ENCODE measurements at places on chromosomes 13 and 19.

DNA sequence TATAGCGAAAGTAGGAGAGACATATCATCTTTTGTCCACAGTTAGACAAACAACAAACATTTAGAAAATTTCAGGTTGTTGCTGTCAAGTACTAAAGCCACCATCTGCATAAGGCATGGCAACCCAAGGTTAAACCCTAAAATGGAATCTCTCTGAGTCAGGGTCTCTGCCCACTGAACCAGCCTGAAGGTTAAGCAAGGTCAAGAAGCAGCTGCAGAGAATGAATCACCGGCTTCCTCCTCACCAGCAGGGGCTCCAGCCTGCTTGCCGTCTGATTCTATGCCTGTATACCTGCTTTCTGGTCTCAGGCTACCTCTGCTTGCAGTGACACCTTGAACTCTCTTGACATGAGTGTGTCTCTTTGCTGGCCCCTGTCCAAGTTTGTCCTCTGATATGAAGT lies 726.2 kb upstream of the SGCG start:
- no peak for DNase-seq

GRCh38 chr19:40612831-40613689 lies 11.9 kb downstream of the LTBP4 start:
- DNase-seq: no peak

GRCh38 chr13:111623208-111623607 lies 302.8 kb downstream of the TEX29 start:
- no peak for DNase-seq

GRCh38 chr19:46141421-46141820 lies 6.6 kb upstream of the IGFL2 start:
- no peak for DNase-seq

DNA sequence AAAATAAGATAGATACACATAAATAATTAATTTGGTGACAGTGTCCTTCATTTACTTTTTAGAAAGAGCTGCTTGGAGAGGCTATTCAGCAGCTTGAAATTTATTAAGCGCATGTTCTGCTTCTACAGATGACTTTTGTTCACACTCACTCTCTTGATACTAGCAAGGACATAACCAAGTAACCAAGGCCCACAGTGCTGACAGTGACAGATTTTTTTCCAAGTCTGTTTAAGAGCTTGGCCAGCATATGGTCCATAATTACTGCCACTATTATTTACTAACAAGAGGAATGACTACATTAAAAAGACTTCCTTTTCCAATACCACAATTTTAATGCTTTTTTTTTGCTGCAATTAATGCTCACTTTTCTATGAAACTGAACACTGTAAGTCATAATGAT lies 673.7 kb upstream of the MIR17HG start:
- DNase-seq: no peak

- no peak for DNase-seq
Observed at GRCh38 chr13:105972306-105972721, 563.1 kb downstream of the EFNB2 start.

DNA sequence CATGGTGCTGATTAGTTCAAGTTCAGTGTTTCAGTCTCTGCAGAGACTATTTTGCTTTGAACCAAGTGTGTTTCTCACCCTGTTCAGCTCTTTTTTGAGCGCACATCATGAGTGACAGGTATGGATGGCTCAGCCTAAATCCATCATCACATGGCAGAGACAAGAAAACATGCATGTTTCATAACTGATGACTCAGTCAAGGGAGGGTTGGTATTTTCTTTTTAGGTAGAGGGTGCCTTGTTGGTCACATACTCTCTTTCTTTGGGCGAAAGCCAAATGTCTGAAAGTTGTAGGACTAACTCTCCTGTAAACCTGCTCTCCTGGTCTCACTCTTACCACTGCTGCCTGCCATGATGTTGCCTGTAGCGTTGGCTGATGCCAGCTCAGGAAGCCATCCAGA lies 48.1 kb upstream of the RAP2A start:
- no peak for DNase-seq

DNA sequence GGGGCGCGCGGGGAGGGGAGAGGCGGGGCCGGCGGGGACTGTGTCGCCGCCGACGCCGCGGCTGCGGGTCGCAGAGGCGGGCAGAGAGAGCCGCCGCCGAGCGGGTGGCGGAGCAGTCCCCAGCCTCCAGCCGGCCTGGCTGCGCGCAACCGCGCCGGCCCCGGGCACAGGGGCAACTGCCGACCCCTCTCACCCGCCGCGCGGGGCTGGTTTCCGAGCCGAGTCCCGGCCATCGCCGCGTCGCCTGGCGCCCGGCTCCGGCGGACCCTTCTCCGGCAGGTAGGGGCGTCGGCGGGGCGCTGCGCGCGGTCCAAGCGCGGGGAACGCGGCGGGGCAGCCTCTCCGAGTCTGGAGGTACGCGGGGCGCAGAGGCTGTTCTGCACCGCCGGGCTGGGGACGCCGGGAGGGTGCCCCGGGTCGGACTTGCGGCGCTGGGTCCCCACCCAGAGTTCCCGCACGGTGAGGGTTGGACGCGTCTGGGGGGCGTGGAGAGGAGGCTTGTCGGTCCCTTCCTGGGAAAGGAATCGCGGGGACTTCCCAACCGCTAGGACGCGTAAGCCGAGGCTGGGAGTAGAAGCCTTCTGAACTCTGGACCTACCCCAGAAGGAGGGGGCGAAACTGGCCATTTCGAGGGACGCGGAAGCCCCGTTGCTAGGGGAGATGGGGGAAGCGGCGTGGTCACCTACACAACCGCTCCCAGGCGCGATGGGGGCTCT lies 133.6 kb upstream of the MYO16 start:
- no peak for DNase-seq

DNA sequence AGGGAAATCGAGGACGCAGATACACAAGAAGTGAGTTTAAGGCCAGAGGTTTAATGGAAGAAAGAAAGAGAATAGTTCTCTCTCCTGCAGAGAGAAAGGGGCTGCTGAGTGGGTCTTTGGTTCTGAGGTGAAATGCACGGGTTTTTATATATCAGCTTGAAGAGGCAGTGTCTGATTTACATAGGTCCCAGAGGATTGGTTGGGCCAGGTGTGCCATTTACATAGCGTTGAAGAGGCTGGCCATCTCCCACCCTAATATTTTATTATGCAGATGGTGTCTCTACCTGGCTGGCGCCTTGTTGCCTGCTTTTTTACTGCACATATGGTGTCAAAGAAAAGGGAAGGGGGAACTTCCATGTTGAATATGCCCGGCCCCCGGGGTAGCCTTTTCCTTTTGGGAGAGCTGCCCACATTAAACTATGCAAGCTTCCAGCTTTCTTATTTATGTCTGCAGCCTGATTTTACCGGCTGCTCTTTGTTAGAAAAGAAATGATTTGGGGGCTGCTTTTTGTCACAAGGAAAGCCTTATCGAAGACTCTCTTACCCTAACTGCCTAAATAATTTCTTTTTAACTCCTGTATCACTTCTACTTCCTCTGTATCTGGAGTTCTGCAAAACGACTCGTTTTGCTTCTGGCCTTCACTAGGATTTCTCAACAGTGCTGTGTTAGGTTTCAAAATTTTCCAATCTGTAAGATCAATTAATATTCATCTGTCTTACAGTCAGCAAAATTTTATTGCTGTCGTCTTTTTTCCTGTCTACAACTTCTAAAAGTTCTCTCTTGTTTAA lies 268.5 kb downstream of the B3GLCT start:
- no peak for DNase-seq

GRCh38 chr19:48852292-48852691 lies 16.0 kb upstream of the HSD17B14 start:
- no peak for DNase-seq

DNA sequence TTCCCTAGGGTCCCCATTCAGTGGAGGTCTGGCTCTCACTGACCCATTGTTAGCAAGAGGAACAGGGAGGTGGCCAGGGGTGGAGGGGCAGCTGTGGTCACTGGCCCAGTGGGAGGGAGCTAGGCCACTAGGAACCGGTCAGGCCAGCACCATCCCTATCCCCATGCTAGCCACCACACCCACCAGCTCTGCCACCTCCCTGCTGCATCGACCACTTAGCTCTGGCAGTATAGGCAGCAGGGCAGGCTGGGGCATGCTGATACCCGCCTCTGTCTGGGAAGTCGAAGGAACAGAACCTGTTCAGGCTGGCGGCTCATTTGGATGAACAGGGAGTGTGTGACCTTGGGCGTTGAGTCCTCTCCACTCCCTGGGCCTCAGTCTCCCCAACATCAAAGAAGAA lies 4.7 kb downstream of the PPP1R13L start:
- no peak for DNase-seq

- peak; percentile 67 for DNase-seq
Observed at GRCh38 chr19:46265217-46265828, 31.5 kb upstream of the HIF3A start.

DNA sequence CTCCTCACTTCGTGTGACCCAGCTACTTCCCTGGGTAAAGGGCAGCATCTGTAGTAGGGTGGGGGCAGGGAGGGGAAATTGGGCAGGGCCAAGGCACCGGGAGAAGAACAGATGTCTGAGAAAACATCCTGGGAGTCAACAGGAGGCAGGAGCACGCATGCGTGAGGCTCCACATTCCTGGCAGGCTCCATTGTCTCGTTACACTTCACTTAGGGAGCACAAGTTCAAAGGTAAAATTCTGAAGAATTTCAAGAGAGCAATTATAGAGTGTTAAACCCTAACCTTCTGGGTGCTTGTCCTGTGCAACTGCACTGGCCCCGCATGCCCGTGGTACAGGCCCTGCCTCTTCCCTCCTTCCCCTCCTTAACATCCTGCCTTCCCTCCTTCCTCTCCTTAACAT lies 79.6 kb upstream of the POMP start:
- DNase-seq: no peak

DNA sequence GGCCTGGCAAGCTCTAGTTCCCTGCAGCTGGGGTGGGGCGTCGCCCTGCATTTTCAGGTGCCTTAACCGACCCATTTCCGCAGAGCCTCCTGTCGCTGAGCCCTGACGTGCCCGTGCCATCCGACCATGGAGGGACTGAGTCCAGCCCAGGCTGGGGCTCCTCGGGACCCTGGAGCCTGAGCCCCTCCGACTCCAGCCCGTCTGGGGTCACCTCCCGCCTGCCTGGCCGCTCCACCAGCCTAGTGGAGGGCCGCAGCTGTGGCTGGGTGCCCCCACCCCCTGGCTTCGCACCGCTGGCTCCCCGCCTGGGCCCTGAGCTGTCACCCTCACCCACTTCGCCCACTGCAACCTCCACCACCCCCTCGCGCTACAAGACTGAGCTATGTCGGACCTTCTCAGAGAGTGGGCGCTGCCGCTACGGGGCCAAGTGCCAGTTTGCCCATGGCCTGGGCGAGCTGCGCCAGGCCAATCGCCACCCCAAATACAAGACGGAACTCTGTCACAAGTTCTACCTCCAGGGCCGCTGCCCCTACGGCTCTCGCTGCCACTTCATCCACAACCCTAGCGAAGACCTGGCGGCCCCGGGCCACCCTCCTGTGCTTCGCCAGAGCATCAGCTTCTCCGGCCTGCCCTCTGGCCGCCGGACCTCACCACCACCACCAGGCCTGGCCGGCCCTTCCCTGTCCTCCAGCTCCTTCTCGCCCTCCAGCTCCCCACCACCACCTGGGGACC lies 1.2 kb downstream of the ZFP36 start:
- DNase-seq: no peak

GRCh38 chr19:19900729-19901444 lies at the start of gene ZNF93:
ZNF93 (plus strand) TSS chr19:19900946; CDS start chr19:19901089, 143 bp downstream.
- DNase-seq: peak; percentile 84

DNA sequence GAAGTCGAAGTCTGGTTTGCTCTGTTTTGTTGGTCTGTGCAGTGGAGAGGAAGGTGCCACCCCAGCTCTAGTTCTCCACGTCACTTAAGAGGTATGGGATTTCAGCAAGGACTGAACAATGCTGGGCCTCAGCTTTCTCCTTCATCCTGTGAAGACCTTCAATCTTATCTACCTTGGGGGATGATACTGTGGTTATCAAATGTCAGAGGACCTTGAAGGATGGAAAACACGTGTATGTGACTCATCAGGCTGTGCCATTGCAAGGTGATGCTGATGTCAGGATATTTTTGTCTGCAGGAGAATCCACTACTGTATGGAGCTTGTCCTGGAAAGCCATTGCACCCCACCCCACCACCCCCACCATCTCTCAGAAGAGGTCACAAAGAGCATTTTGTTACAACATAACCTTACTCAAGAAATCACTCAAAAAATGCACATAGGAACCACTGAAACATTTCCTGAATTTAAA lies 81.4 kb upstream of the UQCRFS1 start:
- DNase-seq: no peak

DNA sequence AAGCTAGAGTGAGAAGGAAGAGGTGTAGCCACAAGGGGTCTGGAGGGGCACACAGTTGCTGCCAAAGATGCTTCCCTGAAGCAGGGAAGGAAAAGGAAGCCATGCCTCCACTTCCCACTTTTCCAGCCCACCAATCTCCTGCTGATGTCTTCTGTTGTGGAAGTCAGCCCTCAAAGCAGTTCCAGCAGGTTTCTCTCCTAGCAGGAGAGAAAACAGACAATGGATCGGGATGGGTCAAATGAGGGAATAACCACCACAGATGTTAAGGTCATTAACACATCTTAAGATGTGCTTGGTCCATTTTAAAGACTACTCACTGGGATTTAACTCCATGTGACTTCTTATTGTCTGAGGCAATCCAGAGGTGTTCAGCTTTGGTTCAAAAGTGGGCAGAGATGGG lies 284.1 kb upstream of the SOX21 start:
- no peak for DNase-seq

- DNase-seq: no peak
Observed at GRCh38 chr13:59088716-59089115, 1075.0 kb downstream of the DIAPH3 start.

Measured in hippocampal formation (tissue), 2 donors.